NCI-H526 treated with DMSO at 0.1 percent for 48 hours (cell line): ENCODE measurements at places on chromosomes 4 and X.

DNA sequence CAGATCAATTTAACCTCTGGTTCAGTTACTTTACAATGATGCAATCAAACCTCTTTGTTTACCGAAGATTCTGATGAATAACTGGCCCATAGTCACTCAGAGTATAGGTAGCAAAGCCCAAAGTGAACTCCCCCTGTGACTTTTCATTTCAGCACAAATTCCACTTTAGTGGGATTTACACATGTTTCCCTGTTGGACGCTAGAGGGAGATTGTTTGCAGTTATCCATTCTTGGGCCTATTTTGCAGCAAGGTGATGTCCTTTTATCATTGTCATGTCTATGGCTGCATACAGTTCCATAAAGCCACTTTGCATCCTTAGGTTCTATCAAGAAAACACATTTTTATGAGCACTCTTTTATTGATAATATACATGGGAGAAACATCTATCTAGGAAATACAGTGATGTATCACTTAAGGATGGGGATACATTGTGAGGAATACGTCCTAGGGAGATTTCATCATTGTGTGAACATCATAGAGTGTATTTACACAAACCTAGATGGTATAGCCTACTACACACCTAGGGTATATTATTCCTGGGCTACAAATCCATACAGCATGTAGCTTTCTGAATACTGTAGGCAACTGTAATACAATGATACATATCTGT, 14.5 kb upstream of the DKK2 start:
- no peak for DNase-seq

DNA sequence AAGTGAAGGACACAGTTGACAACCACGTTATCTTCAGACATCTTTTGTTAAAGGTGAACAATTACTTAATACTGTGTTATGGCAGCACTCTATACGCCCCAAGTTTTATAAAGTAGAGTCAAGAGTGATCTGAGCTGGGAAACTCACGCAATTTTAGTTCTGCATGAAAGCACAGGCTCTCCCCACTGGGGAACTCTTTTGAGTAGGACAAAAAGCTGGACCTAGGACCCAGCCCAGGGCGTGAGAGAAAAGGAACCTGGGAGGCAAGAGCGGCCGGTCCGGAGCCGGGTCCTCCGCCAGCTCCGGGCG, 152.6 kb upstream of the SLC4A4 start:
- no peak for DNase-seq

DNA sequence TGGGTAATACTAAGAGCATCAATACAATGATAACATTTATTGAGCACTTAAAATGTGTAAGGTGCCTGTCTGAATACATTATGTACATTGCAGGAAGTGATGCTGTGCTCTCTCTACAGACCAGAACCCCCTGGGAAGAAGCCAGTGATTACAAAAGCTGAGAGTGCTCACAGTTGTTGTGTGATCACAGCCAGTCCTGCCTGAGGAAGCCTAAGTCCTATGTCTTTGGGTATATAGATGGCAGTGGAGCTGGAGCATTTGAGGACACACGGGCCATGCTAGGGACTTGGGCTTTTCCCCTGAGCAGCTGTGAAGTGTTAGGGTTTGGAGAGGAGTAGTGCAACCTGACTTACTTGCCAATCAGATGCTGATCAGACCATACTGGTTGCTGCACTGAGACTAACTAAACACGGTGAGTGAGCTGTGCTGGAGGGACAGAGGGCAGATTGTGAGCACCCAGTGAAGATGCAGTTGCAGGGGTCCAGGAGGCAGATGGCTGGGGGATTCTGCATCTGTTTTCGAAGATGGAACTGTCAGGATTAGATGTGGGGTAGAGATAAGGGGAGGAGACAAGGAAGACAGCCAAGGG, 60.8 kb upstream of the TBC1D14 start:
- DNase-seq = no peak

DNA sequence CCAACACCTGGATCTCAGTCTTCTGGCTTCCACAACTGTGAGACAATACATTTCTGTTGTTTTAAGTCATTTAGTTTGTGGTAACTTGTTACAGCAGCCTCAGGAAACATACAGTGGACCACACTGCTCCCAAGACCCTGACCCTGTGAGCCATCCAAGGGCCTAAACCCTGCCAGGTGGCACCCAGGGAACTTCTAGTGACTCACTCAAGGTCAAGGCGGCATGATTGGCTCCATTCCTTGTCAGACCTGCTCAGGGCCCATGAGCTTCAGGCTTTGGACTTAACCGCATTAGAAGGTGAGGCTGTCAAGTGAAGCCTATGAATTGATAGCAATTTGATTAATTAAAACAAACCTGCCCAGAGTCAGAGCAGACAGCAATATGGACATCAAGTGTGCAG, 165.7 kb upstream of the MAMLD1 start:
- DNase-seq = no peak

DNA sequence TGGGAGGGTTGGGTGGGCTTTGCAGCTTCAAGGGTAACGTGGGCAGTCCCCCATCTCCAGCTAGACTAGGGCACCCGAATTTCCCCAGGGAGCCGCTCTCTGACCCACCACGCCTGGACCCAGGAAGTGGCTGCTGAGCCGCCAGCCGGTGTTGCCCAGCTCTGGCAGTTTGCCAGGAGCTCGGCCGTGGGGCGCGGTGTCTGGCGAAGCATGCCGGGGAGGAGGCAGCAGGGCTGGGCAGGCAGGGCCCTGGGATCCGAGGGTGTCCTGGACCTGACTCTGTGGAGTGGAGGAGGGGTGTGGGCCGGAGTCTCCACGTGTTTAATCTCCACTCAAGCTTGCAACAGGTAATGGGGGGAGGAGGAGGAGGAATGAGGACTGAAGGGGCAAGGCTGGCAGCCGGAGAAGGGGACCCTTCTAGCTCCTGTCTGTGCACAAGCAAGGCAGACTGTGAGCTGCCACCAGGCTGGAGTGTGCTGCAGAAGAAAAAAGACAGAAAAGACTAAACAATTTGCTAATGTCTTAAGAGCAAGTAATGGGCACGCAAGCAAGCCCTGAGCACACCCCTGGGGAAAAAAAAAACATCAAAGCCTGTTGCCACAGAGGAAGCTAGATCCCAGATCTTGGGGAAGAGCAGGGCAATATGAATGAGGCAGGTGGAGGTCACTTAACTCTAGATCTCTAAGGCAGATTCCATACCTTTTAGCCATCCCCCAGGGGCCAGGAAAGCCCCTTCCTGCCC, 2.4 kb downstream of the LONRF3 start:
- DNase-seq = peak; percentile 2

DNA sequence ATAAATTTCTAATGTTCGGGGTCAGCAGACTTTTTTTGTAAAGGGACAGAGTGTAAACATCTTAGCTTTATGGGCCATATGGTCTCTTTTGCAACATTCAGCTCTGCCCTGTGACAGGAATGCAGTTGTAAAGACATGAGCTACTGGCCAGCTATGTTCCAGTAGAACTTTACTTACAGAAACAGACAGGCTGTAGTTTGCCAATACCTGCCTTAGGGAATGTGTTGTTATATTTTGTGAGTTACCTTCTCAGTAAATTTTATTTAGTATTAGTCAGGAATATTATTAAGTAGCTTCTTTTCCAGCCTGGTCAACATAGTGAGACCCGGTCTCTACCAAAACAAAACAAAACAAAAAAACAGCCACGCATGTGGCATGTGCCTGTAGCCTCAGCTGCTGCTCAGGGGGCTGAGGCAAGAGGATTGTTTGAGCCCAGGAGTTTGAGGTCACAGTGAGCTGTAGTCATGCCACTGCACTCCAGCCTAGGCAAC, 48.7 kb downstream of the HTT start:
- no peak for DNase-seq

DNA sequence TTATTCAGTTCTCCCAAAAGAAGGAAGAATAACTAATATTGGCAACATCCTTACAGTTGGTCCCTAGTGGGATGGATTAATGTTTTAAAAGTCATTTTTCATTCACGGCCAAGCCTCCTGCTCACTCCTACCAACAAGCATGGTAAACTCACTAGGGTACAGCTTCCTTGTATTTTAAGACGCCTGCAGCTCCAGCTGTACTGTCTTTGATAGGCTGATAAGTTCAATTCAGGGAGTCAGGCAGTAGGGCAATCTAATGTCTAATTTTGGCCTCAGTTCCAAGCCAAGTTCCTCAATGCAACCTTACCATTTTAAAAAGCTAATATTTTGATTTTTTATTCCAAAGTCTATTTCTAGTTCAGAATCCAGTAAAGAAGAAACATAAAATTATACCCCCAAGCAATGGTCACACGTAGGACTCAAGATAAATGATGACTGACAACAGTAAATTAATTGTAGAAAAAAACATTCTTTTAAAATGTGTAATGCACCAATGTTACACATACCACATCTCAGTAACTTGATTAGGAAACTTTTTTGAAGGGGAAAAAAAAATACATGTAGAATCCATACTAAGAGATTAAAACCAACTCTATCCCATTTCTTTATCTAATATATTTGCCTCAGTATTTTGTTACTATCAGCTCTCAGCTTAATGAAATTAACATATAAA, 9.3 kb downstream of the LCORL start:
- DNase-seq = no peak

- no peak for DNase-seq
These were observed 182.0 kb upstream of the FAT4 start for GRCh38 chr4:125132729-125133128.

- no peak for DNase-seq
These were observed 125.8 kb upstream of the STX18 start for GRCh38 chr4:4667622-4668081.

- no peak for DNase-seq
These were observed 22.7 kb upstream of the HPGDS start for GRCh38 chr4:94365304-94365703.

DNA sequence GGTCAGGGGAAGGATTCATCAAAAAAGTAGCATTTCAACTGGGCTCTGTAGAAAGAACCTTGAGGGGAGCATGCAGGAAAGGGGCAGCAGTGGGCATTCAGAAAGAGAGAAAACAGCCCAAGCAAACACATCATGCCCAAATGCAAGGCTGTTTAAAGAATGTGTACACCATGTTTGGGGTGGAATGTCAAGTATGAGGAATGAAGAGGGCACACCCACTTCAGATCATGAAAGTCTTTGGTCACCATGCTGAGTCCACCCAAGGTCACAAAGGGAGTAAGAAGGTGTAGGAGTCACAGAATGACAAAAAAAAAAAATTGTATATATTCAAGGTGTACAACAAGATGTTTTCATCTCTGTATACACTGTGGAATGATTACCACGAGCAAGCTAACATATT, 9.4 kb downstream of the S100G start:
- no peak for DNase-seq

DNA sequence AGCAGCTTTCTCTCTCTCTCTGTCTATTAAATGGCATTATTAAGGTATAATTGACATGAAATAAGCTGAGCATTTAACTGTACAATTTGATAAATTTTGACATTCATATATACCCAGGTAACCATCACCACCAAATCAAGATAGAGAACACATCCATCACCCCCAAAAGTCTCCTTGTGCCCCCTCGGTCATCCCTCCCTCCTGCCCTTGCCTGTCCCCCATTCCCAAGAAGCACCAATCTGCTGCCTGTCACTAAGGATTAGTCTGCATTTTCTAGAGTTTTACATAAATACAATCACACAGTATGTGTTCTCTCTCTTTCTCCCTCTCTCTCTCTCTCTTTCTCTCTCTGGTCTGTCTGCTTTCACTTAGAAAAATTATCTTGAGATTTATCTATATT, 25.0 kb upstream of the TMEM154 start:
- no peak for DNase-seq

DNA sequence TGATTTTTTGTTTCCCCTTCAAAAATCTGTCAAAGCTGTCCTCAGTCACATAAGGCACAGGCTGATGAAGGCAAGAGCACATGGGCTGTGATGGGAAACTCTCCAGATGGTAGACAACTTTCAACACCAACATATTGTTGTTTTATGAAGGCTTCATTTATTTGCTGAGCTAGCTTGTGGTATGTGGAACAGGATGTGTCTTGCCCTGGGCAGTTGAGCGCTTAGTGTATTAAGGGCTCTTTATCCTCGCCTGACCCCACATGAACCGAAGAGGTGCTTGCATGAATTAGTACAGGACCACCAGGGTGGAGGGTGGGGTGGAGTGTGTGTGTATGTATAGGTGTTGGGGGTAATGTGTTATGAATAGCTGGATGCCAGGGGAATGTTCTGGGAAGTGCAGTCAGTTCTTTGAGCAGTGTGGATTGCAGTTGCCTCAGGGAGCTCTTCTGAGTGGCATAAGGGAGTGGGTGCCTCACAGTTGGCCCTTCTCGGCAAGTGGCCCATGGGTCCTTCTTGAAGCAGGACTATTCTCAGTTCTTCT, 103.1 kb downstream of the PHEX start:
- DNase-seq = no peak

DNA sequence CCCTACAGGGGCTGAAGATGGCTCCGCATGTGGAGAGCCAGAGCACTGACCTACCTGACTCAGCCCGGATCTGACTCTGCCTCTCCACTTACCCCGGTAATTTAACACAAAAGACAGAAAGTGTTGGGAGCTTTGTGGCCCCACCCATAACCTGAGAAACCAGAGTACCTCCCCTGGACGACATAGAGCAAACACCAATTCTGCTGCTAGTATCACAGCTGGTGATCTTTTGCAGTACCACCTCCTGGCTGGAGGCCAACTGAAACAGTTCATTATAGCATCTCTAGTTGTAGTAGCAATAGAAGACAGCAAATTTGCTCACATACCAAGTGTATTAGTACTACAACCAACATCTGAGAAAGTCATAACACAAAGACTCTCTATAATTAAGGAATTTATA, 443.9 kb downstream of the KLHL4 start:
- DNase-seq = no peak

- no peak for DNase-seq
These were observed 36.4 kb upstream of the ADH4 start for GRCh38 chr4:99180382-99181070.

DNA sequence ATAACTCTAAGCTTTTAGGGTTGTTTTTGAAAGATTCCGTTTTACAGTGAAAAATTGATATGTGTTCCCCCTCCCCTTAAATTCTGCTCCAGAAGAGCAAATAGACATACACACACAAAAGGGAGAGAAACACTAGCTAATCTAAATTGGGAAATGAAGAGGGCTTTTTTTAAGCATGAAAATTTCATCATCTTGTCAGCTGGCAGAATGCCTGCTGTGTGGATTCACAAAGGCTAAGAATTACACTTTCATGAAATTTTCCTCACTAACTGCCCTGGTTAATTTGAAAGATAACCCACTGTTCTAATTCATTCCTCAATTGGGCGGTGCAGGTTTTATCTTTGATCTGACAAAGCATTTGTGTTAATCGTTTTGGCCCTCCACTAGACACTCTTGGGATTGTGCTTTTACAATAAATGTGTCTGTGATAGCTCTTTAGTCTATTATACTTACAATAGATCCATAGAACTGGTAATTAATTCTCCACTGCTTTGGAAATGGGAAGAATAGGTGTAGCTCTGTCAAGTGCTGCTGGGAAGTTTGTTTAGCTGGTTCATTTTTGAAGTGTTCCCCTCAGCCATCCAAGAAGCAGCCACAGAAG, 152.9 kb downstream of the POLA1 start:
- DNase-seq = no peak

GRCh38 chrX:3299636-3300035, 46.8 kb downstream of the MXRA5 start:
- DNase-seq = no peak

- no peak for DNase-seq
These were observed 218.8 kb downstream of the MGST2 start for GRCh38 chr4:139884438-139884837.

GRCh38 chrX:132809581-132809980, 148.8 kb downstream of the HS6ST2 start:
- no peak for DNase-seq

- peak; percentile 26 for DNase-seq
These were observed 70.8 kb downstream of the RWDD4 start for GRCh38 chr4:183588169-183588675.
